ENCODE measurements at places on chromosomes 6 and 20. TPM values are rescaled to one million over a fixed set of nuclear protein-coding genes. Genes with fewer than 3 reads are reported as not detected.

TRAPPC3L gene
- 0.09 TPM for total RNA-seq

PLG gene
- not detected for total RNA-seq

SPATS1 gene
- total RNA-seq: not detected

TUBB2B gene
- 2.2 TPM for total RNA-seq

TGM3 gene
- 0.09 TPM for total RNA-seq

SLC16A10 gene
- not detected for total RNA-seq

EPHA7 gene
- total RNA-seq: 0.32 TPM

BAG2 gene
- 7.4 TPM for total RNA-seq

TEAD3 gene
- total RNA-seq: 3.8 TPM

HLA-DOA gene
- total RNA-seq: under 0.01 TPM

RBPJL gene
- not detected for total RNA-seq

KIF13A gene
- 56.8 TPM for total RNA-seq

KIF25 gene
- total RNA-seq: not detected

SHLD1 gene
- total RNA-seq: 3.2 TPM

MTO1 gene
- total RNA-seq: 40.2 TPM

SLC35A1 gene
- total RNA-seq: 18.3 TPM

SIRPD gene
- total RNA-seq: not detected

GPSM3 gene
- 0.95 TPM for total RNA-seq

MICB gene
- total RNA-seq: 3.1 TPM

CALHM6 gene
- total RNA-seq: not detected

ELOVL4 gene
- total RNA-seq: 7.3 TPM

MROH8 gene
- 1.0 TPM for total RNA-seq

All from bronchial smooth muscle cell (primary cell).